Endothelial cell of umbilical vein (primary cell): ENCODE measurements at places on chromosomes 13 and 19. TPM values are rescaled to one million over a fixed set of nuclear protein-coding genes. Genes with fewer than 3 reads are reported as not detected.

- DNase-seq, result no peak
Measured at GRCh38 chr19:45772130-45772840, 3.2 kb upstream of the SIX5 start.

DNA sequence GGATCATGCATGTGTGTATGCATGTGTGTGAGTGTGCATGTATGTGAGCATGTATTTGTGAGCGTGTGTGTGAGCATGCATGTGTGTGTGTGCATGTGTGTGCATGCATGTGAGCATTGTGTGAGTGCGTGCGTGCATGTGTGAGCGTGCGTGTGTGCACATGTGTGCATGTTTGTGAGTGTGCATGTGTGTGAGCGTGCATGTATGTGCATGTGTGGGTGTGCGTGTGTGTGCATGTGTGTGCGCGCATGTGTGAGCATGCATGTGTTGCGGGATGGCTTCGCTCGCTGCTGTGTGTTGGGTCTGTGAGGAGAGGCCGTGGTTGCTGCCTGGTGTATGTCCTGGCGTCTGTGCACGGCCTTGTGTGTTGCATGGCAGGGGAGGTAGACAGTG, 32.4 kb downstream of the PAK4 start:
- DNase-seq, result no peak

KLK2 gene
- not detected in 2 replicates for total RNA-seq

GDF15 gene
- 140 and 165 TPM in 2 replicates for total RNA-seq

TMEM238 gene
- total RNA-seq, result 0.35 TPM in 1 of 2 replicates, not detected in the other

PRODH2 gene
- total RNA-seq, result not detected in 2 replicates

CBLC gene
- total RNA-seq, result not detected in 2 replicates
